AG20443 (cell line): ENCODE measurements at places on chromosomes 7 and 10.

GRCh38 chr10:28177944-28178637 lies 124.8 kb downstream of the MPP7 start:
- peak; percentile 19 for DNase-seq

- DNase-seq, result no peak
These were observed 196.1 kb upstream of the KLF14 start for GRCh38 chr7:130929896-130930659.

DNA sequence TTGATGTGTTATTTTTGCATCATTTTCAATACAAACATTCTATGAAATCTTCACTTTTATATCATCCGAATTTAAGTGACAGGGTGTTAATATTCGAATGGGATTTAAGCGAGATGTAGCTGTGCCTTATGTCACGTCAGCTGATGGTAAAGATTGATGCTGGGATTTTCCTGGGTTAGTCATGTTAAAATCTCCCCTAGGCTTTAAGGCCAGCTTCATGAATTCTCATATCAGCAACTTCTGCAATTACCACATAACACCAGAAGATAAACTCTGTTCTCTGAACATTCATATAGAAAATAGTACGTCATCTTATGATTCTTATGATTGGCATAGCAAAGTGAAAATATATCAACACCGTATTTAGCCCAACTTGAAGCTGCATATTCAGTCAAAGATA lies 669.2 kb downstream of the PCDH15 start:
- DNase-seq, result no peak

DNA sequence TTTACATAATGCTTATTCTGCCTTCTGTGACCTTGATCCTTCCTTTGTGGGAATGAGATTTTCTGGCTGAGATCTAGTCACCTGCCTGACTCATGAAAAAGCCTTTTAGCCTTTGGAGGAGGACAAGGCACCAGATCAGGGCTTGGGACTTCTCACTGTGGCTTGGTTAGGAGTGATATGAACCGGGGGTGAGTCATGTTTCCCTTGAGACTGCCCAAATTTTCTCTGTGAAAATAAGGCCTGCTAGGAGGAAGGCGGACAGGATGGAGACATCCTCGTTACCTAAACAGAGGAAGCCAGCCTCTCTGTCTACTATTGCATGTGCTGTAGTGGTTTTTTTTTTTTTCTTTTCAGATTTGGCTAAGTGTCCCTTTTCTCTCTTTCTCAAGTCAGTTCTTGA lies 57.8 kb downstream of the EVX1 start:
- DNase-seq, result peak; percentile 16

GRCh38 chr10:23441251-23441650 lies 2.4 kb downstream of the OTUD1 start:
- DNase-seq, result peak; percentile 10

DNA sequence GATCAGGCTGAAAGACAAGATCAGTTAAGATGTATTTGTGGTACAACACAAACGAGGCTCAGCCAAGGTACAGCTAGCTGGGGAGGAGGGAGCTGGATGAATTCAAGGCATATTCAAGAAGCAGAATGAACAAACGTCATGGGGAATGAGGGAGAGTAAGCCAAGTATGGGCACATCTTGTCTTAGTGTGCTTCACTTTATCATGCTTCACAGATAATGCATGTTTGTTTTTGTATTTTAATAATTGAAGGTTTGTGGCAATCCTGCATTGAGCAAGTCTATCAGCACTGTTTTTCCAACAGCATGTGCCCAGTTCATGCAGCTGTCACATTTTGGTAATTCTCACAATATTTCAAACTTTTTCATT lies 135.4 kb downstream of the HIBADH start:
- DNase-seq, result no peak

DNA sequence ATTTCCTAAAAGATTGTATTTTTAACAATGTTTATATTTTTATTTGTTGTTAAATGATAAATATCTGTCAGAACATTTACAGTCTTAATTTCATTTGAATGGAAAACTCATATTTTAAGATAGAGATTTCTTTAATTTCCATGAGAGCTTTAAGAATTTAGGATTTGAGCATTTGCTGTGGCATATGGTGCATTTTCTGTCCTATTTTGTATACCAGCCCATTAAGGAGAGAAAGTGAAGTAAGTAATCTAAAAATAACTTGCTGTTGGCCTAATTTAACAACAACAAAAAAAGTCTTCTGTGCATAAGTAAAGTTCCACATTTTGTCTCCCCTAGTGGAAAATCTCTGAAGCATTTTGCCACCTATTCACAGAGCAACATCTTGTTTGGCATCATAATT lies 190.9 kb upstream of the PPP1R3A start:
- DNase-seq, result no peak

GRCh38 chr7:34664755-34665154 lies 6.7 kb downstream of the NPSR1 start:
- no peak for DNase-seq

GRCh38 chr10:105700218-105700617 lies 1059.1 kb downstream of the SORCS3 start:
- DNase-seq, result no peak

GRCh38 chr7:66125052-66125694 lies 10.5 kb downstream of the CRCP start:
- no peak for DNase-seq

- no peak for DNase-seq
These were observed 56.5 kb upstream of the PAPSS2 start for GRCh38 chr10:87603196-87603595.

DNA sequence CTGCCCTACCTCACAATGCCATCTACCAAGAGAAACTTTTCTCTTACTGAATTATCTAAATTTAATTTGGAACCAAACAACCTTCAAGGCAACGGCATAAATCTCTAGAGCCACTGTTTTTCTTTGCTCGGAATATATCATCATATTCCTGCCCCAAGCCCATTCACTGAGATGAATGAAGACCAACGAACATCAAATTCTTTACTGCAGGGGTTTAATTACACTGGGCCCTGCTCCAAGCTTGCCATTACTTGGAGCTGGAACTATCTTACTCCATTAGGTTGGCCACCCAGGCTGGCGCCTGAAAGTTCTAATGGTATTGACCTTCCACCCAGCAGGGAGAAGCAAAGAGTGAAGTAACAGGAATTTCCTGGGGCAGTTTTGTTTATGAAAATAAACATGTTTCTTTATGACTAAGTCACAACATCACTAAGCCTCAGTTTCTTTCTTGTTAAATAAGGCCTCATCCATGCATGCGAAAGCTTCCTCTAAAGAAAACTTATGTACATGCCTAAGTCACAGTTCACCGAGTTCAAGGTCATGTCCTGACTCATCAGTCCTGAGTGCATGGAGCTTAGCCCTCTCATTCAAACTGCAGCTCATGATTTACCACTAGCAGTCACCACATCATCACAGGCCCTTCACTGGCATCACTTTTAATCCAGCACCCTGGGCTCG lies 42.1 kb upstream of the ANAPC16 start:
- DNase-seq, result no peak

- DNase-seq, result peak; percentile 32
These were observed 7.8 kb downstream of the NPS start for GRCh38 chr10:127556916-127557315.

- no peak for DNase-seq
These were observed 120.2 kb upstream of the TMEM229A start for GRCh38 chr7:124152859-124153692.

DNA sequence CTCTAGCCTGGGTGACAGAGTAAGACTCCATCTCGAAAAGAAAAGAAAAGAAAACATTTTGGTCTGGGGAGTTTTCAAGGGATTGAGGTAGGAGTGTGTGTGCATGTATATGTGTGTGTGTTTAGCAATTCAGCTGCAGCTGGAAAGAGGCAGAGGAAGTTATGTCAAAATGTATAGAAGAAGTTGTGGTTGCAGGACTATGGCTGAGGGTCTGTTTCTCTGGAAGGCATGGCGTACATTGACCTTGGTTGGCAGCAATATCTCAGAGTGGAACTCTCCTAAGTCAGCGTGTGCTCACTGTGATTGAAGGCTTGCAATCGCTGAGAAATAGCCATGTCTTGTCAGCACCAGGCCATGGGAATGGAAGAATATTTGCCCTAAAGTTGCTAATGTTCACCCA lies 28.6 kb upstream of the RHBDD2 start:
- DNase-seq, result no peak
